Hematopoietic multipotent progenitor cell treated with erythropoietin and hydrocortisone succinate and interleukin-3 and kit ligand, for 17 days (in vitro differentiated cells): ENCODE measurements at places on chromosomes 6 and 20.

DNA sequence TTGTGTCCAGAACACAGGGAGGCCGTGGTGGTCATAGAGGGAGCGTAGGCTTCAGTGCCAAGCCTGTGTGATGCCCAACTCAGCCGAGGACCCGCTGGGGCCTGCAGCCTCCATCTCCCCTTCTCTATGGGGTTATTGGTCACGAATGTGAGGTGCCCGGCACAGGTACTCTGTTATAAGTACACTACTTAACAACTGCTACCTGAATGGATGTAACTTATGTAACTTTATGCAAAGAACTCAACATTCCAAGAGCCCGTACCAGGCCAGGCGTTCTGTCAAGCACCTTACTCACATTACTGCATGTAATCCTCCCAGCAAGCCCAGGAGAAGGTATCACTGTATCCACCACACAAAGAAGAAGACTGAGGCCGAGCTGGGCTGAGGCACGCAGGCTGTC lies 24.5 kb upstream of the TBXT start:
- no peak for DNase-seq

DNA sequence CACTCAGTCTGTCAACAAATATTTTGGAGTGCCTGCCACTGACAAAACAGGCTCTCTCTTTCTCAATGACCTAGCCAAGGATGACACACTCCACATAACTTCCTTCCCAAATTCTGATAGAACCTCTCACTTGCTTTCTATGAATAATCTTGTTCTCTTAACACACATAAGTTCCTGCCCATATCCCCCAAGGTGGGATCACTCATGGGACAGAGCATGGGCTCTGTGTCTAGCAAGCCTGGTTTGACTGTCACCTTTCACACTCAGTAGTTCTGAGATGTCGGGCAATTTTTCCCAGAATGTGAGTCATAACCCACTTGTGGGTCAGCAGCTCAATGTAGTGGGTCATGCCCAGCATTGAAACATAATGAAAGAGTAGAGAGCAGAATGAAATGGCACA lies 78.1 kb downstream of the LRFN2 start:
- no peak for DNase-seq

DNA sequence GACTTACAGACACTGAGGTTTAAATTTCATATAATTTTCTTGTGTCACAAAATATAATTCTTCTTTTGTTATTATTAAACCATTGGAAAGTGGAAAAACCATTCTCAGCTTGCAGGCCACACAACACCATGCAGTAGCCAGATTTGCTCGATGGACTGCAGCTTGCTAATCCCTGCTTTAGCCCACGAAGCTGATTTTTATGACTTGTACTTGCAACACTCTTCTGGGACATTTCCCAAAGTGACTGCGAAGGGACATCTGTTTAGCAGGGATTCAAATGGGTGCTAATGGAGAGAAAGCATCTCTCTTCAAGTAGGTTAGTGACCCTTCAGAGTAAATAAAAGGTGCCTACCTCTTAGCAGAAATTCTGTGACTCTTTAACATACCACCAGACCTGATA lies 304.6 kb upstream of the ZFP64 start:
- DNase-seq, result no peak

- DNase-seq, result no peak
These were observed 4.6 kb downstream of the PTPN1 start for GRCh38 chr20:50514750-50515149.

DNA sequence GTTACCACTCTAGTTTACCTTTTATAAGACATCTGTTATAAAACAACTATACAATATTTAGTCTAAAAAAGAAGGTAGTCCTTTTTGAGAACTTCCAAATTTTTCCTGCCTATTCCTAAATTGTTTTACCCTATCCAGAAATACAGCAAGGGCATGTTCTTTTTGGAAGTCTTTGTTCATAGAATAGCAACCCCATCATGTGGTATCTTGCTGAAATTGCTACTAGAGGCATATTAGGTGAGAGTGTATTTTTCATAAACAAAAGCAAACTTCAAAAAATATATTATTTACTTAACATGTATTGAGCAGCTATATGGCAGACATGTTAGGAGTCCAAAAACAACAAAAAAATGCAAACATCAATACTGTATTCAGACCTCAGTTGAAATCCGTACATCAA lies 371.8 kb upstream of the NRSN1 start:
- DNase-seq, result no peak

GRCh38 chr6:3228771-3229565 lies 1.5 kb upstream of the TUBB2B start:
- DNase-seq, result no peak

DNA sequence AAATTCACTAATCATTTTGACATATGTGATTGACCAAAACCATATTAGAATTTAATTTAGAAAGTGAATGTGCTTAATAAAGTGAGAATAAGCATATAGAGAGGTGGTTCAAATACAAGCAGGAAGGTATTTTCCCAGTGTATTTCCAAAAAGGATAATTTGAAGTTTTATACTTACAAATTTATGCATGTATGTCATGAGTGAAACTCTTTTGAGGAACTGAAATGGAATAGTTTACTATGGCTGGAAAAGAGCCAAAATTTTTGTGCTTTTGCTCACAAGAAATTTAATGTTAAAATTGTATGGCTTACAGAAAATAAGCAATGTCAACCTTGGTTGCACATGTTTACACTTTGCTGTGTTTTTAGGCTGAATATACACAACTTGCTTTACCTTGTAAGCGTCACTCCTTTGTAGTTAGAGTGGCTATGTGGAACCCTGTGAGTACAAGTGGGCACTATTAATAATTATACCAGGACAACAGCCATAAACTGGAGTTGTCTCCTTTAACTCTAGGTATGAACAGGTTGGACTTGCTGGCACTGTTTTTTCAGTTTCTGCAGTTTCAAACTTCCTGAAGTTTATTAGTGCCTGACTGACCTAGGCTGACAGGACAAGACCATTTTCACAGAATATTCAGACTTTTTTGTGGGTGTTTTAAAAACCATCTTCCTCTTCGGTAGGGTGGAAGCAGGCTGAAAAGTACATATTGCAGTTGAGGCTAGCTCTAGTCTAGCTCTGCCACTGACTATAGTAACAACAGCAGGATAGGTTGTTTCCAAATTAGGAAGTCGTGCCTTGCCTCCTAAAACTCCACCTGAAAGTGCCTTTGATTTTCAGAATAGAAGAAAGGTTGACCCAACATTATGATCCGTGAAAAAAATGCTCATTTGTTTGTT lies 6.0 kb downstream of the AFDN start:
- DNase-seq, result no peak
